ENCODE measurements at places on chromosomes 6 and 20. TPM values are rescaled to one million over a fixed set of nuclear protein-coding genes. Genes with fewer than 3 reads are reported as not detected.

The CCM2L gene
- total RNA-seq, result not detected

The ZBTB46 gene
- 0.53 TPM for total RNA-seq

The TJAP1 gene
- total RNA-seq, result 36.6 TPM

The DST gene
- total RNA-seq, result 5.4 TPM

The HLA-DQA1 gene
- 35.4 TPM for total RNA-seq

All from activated CD4-positive, alpha-beta memory T cell treated with anti-CD3 and anti-CD28 coated beads, Interleukin-2, amount 10 ng/mL, durations not matched to agents 7 days and 5 days (primary cell).